ENCODE measurements at places on chromosomes 4 and X.

- DNase-seq, result no peak
Observed at GRCh38 chrX:124254611-124255010, 77.8 kb upstream of the TEX13D start.

DNA sequence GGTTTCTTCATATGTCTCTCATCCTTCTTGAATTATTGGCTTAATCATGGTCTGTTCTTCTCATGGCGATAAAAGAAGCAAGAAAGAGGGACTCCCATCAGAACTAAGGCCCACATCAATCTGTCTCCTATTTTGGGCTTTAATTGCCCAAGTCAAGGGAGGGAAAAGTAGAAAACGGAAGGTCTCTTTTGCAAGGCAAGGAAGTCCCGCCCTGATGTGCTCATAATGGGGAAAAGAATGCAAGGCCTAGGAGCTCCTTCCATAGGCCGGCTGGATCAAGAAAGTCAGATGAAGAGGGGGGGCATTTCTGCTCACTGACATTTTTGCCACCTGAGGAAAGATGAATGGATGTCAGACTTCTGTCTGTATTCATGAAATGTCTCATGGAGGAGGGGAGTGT, 127.7 kb upstream of the RPS6KA3 start:
- no peak for DNase-seq

DNA sequence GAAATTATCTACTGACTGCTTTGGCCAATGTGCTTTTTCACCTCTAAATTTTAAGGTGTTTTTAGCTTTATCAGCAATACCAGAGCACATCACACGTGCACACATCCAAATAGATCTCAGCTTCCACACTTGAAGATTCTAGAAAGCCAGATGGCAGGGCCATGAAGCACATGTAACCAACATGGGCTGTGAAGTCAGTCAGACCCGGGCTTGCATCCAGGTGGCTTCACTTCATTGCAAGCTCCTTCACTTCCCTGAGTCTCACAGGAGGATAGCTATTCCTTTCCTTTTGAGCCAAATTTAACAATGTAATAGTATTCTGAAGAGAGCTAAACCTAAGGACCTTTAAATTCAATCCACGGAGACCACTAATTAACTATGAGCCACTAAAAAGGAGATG, 86.5 kb downstream of the SH3RF1 start:
- peak; percentile 48 for DNase-seq

GRCh38 chrX:124534536-124534935, 188.2 kb downstream of the SH2D1A start:
- no peak for DNase-seq

DNA sequence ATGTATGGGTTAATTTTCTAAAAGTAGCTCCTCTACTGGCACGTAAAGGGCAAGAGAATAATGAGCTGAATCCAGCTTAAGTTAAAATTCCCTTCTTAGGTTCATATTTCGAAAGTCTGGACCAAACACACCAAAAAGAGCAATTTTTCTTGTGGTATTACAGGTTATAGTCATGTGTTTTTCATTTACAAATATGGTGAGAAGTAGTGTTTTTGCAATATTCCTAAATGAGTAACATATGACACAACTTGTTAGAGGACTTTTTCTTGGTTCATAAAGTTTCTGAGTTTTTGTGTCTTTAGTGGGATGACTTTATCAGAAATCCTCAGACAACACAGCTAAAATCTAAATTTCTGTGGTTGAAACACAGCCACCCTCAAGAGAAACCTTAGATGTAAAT, 172.1 kb downstream of the AFF2 start:
- no peak for DNase-seq

DNA sequence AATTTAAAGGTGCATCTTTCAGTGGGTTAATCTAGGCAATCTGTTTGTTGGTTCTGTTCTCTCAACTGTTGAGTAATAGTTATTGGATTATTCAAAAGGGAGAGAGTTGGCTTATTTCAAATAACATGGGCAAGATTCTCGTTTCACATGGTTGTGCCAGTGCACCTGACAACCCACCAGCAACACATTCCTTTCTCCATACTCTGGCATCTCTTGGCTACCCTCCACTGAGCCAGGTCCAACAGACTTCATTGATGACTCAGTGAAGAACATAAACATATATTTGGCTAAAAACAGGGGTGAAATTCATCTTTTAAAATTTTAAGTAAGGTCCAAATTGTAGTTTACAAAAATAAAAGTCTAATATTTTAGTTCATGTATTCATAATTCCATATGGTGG, 967.2 kb downstream of the RPA4 start:
- no peak for DNase-seq

DNA sequence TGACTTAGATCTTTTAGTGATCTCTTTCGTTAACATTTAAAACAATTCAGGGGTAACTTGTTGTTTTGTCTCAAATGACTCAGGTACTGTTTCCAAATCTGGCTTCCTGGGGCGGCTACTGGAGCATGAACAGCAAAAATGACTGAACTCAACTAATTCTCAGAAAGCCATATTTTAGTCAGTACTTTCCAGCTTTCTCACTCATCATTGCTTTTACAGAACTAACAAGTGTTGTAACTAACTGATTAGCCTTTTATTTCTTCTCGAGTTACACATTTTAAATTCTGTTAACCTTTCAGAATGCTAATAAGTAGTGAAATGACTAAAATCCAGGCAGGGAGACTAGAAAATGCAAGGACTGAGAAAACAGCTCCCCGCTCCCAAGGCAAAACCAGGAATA, 55.3 kb downstream of the JADE3 start:
- no peak for DNase-seq

- DNase-seq, result no peak
Observed at GRCh38 chrX:121093011-121093410, 45.6 kb downstream of the GLUD2 start.

GRCh38 chrX:153708415-153708814, 15.8 kb downstream of the BCAP31 start:
- DNase-seq, result no peak

DNA sequence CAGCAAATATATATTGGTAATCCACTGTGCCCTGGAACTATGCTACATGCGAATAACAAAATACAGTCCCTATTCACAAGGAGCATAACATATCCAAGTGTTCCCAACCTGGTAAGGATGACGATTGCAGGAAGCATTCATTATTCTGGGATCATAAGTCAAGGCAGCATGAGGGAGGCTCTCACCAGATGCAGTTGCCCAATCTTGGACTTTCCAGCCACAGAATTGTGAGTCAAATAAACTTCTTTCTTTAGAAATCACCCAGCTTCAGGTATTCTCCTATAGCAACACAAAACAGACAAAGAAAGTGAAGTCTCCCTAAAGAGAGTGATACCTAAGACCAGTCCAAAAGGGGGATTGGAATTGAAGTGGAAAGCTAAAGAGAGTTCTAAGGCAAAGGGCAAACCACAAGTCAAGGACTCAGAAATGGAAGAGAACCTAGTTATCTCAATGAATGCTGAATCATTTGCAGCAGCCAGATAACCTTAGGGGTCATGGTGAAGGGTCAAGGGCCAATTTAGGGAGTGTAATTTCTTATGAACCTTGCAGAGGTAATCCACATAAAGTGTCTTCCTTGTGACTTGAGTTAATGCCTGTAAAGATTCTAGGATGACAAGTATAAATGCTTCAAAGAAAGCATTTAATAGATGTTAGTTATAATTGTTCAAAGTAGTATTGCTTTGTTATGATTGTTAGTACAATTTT, 103.1 kb upstream of the PCDH7 start:
- no peak for DNase-seq

- DNase-seq, result no peak
Observed at GRCh38 chr4:2771264-2771663, 15.1 kb upstream of the TNIP2 start.

- DNase-seq, result no peak
Observed at GRCh38 chrX:135010921-135011320, 11.4 kb downstream of the RTL8B start.

- no peak for DNase-seq
Observed at GRCh38 chr4:157459785-157460184, 239.3 kb downstream of the GRIA2 start.

DNA sequence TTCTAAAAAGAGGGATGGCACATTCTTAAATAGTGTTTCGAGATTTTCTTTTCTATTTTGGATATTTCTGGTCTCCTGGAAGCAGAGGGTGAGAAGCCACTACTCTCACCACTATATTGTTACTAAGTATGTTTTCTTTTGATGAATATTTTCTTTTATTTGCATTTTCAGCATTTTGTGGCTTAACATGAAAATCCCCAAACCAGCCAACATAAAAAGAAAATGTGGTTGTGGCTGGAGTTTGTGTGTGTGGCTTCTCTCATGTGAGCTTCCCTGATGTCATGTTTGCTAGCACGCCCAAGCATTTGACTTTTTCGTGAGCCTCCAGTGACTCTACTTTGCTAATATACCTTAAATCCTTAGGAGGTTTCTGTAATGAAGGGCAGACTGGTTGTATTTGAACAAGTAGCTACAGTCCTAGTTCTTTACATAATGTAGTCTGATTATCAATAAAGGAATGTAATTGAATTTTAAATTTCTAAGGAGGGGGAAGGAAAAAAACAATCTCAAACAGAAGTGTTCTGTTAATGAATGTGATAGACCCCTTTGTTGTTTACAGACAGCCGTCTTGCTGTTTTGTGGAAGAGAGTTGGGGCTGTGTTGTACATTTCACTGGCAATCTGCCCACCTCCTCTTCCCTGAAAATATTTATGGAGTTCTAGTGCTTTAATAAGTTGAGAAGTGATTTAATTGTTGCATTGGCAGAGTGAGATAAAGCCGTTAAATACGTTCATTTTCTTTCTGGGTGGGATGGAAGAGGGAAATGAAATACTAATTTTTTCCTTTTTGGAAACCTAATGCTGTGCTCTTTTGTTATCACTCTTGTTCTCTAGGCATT, 114.6 kb downstream of the ARHGAP10 start:
- DNase-seq, result no peak

DNA sequence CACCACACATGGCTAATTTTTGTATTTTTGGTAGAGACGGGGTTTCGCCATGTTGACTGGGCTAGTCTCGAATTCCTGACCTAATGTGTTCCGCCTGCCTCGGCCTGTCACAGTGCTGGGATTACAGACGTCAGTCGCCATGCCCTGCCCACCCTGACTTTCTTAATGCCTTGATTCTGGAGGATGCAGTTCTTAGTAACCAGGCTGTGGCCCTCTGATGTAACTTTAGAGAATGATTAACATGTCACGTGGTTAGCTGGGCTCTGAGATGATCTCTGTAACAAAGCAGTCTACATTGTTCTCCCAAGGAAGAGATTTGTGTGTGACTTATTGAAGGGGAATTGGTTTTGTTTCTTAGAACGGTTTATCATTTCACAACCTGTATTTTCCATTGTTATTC, 30.6 kb downstream of the ANK2 start:
- no peak for DNase-seq

- DNase-seq, result no peak
Observed at GRCh38 chrX:9724711-9725110, 40.9 kb downstream of the GPR143 start.

DNA sequence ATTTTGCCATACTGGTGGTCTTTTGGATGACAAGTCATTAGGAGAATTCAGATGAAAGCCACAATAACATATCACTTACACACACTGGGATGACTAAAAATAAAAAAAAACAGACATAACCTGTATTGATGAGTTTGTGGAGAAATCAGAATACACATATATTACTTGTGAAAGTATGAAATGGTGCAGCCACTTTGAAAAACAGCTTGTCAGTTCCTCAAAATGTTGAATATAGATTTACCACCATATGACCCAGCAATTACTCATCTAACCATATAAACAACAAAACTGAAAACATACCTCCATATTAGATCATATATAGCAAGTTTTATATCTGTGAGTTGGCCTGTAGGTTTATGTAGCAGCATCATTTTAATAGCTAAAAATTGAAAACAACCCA, 608.7 kb downstream of the TLL1 start:
- no peak for DNase-seq

- no peak for DNase-seq
Observed at GRCh38 chrX:38403834-38404233, 51.4 kb downstream of the OTC start.

GRCh38 chrX:111200327-111200726, 70.0 kb downstream of the CAPN6 start:
- no peak for DNase-seq

DNA sequence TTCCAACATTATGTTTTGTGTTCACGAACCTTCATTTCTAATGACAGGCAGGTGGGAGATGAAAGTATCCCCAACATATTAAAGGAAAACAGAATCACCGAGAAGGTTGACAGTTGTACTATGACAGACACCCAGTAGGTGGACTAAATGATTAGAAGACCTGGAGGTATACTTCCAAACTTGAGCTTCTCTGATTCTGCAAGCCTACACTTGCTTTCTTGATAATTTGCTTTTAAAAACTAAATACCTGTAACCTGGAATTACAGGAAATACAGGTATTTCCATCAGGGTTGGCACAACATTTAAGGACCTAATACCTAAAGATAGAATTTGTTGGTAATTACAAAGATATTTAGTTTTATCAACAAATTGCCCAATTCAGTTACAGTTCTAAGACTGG, 43.4 kb downstream of the C4orf51 start:
- no peak for DNase-seq

GRCh38 chrX:68896581-68896980, 67.8 kb downstream of the EFNB1 start:
- DNase-seq, result no peak

DNA sequence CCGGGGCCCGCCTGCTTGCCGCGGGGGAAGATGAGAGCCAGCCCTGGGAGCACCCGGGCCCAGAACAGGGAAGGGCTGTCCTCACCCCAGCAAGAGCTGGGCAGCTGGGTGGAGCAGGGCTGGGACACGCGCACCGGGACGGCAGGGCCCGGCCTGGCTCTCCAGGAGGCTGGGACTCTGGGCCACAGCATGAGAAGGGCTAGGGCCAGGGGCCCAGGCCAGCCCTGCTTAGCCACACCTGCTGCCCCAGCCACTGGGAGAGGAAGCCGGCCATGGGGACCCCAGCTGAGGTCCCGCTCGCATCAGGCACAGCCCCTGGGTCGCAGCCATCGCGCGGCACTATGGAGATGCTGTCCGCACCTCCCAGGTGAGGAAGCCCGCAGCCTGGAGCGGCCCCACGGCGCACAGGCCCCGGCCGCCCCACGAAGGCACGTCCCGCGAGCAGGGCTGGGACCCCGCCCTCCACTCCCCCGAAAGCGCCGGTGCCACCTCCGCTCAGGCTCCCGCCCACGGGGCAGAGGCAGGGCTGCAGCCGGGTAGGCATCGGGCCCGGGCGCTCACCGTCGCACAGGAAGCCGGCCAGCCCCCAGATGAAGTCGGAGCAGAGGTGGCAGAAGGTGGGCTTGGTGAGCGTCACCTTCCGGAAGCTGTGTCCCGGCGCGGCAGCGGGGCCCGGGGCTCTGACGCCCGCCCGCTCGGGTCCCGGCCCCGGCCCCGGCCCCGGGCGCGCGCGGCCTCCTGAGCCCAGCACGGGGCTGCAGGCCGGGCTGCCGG, 531 bp downstream of the DGKQ start:
- DNase-seq, result no peak

GRCh38 chr4:172168888-172169287, 355.7 kb downstream of the GALNTL6 start:
- no peak for DNase-seq

DNA sequence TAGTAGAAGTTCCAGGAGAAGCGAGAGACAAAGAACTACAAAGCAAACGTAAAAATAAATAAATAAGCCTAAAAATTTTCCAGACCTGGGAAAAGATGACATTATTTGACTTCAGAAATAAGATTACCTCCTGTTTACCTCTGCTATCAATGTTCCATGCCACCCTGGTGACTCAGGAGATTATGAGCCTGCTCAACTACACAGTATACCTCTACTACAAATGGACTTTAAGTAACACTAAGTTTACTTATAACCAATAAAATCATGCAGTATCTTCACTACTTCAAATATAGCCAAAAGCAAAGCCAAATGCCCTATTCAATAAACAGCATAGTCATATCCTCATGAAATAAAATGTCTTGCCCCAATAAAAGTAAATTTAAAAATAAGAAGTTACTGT, 105.4 kb downstream of the CYLC1 start:
- DNase-seq, result no peak
